ENCODE measurements at places on chromosomes 2 and 18.

- no peak for DNase-seq
These were observed 311.1 kb downstream of the NR4A2 start for GRCh38 chr2:156021146-156022040.

DNA sequence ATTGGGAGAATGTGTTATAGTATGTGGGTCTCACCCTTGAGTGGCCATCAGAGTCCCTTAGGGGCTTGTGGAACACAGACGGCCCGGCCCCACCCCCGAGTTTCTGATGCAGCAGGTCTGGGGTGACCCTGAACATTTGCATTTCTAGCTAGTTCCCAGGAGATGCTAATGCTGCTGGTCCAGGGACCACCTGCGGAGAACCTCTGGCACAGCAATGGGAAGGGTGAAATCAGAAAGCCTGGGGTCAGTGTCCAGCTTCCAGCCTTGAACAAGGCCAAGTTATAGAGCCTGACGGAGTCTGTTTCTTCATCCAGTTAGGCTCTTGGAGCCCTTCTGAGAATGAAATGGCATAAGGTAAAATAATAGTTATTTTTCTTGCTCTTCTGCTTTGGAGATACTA, 126.5 kb downstream of the RGPD3 start:
- DNase-seq: no peak

DNA sequence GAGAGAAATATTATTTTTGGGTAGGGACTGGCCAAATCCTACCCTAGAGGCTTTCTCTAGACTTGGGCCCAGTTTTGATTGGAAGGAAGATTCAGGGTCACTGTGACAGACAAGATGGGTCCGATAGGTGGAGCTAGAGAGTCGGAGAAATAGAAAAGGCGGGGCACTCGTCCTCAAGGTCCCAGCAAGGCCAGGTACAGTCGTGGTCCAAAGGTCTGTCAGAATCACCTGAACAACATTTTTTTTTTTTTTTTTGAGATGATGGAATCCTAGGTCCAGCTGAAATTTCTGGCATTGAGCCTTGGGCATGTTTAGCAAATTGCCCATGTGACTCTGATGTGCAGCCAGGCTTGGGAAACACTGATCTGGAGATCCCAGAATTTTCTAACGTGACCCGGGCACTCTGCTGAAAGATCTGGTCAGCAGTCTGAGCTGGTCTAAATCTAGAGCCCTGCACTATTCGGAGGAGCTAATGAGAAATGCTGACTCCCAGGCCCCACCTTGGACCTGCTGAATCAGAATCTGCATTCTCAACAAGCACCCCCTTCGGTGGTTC, 23.0 kb upstream of the NTSR2 start:
- peak; percentile 62 for DNase-seq

- DNase-seq: no peak
These were observed 727.0 kb upstream of the PIK3C3 start for GRCh38 chr18:41227993-41228392.

DNA sequence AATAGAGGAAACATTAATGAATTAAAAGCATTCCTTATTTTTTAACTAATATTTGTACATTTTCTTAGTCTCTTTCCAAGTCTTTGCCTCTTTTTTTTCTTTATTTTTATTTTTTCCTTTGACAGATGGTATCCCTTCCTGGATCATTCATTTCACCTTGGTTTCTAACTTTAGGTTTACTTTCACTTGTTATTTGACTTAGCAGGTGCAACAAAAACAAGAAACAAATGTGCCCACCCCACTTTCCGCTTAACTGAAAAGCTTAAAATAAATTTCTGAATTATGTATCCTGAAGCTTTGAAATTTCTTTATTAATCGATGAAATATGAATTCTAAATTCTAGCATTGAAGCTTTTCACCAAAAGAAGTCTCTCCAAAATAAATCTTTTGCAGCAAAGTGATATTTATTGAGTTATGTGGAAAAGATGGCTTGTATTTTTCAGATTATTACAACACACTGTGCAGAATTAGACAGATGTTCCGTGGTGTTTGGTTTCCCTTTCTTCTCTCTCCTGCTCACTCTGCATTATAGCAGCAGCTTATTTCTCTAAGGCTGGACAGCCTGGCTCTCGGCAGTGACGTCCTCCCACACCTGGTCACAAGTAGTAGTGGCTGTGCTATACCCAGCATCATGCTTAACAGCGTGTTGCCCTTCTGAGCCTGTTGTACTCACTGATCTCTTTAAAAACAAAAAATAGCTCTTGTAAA, 99.1 kb upstream of the ZNF397 start:
- no peak for DNase-seq

GRCh38 chr2:14257801-14258507, 374.6 kb upstream of the LRATD1 start:
- no peak for DNase-seq

GRCh38 chr2:104746299-104746698, 107.6 kb upstream of the POU3F3 start:
- no peak for DNase-seq

DNA sequence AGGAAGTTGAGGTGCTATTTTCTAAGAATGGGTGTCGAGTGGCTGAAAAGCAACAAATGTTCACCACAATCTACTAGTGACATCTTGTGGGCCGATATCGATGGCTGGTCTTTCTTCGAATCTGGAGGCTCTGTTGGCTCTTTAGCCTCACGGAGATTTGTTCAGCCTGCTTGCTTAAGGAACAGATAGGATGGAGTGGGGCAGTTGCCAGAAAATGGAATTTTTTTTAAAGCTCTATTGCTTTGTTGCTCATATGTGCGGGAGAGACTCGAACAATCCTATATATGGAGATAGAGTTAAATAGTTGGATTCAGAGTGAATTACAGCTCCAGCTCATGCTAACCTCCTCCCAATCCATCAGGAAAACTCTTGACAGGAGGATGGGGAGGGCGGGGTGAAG, 70.9 kb upstream of the LYPD6B start:
- DNase-seq: no peak

DNA sequence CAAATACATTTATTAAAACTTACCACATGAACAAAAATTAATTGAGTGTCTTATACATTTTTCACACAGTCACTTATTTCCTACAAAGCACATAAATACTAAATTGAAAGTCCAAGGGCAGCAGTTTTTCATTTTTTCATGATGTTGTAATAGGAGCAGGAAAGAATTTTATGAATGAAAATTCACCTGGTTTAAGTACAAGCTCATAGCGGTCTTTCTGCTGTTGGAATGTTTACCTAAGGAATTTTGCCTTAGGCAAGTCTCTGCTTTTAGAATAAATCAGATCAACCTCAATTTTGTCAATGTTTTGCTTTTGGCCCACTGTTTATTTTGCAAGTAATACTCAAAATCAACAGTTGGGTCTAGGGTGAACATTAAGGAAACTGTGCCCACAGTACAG, 40.0 kb downstream of the ETAA1 start:
- DNase-seq: no peak

DNA sequence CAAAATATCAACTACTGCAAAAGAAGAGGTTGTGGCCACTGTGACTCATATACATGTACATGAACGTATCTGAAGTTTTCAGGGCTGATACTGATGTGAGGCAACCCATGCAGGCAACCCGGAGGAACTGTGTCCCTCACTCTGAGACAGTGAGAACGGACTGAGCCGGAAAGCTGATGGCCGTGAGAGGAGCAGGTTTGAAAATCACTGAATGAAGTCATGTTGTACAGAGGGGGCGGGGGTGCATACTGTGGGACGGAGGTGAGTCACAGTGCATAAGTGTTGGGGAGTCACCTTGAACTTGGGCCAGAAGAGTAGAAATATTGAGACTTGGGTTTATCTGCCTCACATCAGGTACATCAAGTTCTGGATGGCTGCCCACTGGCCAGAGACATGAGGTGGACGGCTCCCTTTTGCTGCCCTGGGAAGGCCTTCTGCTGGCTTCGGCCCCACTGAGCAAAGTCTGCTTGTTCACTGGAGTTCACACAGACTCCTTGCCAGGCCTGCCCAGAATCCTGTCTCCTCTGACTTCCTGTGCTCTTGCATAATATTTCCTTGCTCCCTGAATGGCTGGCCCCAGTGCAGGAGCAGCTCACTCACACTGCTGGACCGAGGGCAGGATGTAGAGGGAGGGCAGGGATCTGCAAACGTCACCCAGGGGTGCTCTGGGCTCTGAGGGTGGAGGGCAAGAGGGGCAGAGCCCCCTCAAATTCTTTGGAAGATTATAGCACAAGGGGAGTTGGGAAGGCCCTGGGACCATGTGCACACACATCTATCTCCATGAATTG, 18.1 kb downstream of the EPAS1 start:
- DNase-seq: peak; percentile 96

GRCh38 chr2:191014653-191015020, 666 bp upstream of the STAT1 start:
- DNase-seq: no peak

GRCh38 chr18:48152549-48152948, 222.1 kb upstream of the SMAD2 start:
- no peak for DNase-seq

- DNase-seq: no peak
These were observed 24.2 kb downstream of the SIX3 start for GRCh38 chr2:44965684-44966083.

DNA sequence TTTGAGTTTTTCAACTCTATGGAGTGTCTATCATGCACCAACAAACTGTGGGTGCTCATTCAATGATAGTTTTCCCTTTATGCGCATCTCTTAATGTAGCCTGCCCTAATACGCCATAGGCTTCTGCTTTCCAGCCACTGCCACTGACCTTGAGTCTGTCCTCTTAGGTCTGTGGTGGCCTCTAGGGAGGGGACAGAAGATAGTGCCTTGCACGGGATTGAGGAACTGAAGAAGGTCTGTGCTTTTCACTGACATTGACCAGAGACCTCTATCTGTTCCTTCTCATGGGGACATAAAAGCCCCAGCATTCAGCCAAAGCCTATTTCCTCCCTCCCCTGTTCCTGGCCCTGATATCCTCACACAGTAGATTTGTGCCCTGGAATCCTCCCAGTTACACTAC, 2.3 kb downstream of the GCKR start:
- no peak for DNase-seq

- DNase-seq: no peak
These were observed 21.8 kb downstream of the LPIN2 start for GRCh38 chr18:2990956-2991640.

DNA sequence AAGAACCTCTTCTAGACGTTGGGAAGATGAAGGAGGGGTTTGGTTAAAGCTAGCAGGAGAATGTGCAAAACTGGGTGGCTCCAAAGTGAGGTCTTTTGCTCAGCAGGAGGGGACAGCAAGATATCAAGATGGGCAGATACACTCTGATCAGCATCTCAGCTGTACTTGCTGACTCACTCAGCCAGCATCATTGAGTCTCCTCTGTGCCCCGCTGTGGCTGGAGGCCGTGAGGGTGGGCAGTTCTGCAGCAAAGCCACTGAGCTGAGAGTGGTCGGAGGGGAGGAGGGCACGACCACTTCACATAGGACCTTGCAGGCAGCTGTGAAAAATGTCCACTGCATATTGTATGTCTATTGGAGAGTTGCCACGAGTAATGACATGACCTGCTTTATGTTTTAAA, 152.0 kb downstream of the CAPN13 start:
- peak; percentile 53 for DNase-seq

GRCh38 chr18:76668546-76668945, 153.8 kb upstream of the ZNF236 start:
- DNase-seq: no peak

- DNase-seq: no peak
These were observed 987 bp upstream of the SMIM21 start for GRCh38 chr18:75428490-75428889.

DNA sequence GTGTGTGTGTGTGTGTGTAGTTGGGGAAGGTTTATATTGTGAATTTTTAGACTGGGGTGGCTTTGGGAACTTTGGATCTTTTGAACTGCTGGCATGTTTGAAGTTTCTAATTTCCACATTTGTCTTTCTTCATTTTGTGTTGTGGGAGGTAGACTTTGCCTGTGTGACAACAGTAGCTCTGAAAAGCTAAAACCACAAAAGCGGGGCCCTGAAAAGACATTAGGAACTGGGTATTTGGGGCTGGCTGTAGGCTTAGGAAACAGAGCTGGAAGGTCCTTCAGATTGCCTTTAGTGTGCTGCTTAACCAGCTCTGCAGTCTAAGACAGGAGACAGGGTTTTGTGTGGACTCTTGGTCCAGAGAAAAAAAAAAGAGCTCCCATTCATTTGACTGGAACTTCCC, 27.2 kb upstream of the DOCK10 start:
- no peak for DNase-seq

DNA sequence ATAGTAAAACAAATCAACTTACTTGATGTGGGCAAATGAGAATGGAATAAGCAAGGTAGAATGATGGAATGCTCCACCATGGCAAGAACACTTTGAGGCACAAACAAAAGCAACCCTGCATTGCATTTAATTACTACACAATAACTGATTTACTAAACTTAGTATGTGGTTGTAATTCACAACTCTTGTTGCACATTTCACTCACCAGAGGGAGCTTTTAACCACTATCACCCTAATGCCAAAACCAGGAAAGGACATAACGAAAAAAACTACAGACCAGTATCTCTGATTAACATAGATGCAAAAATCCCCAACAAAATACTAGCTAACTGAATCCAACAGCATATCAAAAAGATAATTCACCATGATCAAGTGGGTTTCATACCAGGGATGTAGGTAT, 659.8 kb downstream of the CPS1 start:
- no peak for DNase-seq

- no peak for DNase-seq
These were observed 50.6 kb upstream of the STAT1 start for GRCh38 chr2:191064590-191064989.

DNA sequence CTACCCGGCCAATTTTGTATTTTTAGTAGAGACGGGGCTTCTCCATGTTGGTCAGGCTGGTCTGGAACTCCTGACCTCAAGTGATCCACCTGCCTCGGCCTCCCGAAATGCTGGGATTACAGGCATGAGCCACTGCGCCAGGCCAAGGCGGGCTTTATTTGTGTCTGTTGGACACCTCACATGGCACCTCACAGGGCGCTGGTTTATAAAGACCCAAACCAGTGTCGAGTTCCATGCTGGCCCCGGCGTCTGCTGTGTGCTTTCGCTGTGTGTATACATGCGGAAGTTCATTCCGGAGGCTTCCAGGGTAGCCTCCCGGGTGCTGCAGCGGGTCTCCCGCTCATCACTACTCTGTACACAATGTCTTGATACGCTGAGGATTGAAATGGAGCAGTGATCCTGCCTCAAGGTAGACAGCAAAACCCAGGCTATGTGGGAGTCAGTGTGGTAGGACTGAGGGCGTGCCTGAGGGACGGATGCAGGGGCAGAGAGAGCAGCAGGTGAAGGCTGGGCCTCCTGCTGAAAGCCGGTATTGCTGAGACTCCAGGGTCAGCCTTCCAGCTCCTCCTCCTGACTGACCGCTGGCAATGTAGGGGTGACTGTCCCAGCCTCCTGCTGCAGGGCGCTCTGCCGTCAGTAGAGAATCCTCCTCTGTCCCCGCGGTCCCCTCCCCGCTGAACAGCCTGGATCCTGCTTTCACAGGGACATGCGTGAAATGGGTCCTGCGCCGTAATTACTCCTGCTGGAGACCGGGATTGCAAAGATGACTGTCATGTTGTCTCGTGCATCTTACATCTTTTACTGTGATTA, 22.7 kb downstream of the LDLRAD4 start:
- DNase-seq: no peak

All from brain microvascular endothelial cell (primary cell).